ENCODE measurements at places on chromosomes 13 and 19.
A peak's percentile ranks its signal among the peaks of the same experiment; 100 is the strongest.

DNA sequence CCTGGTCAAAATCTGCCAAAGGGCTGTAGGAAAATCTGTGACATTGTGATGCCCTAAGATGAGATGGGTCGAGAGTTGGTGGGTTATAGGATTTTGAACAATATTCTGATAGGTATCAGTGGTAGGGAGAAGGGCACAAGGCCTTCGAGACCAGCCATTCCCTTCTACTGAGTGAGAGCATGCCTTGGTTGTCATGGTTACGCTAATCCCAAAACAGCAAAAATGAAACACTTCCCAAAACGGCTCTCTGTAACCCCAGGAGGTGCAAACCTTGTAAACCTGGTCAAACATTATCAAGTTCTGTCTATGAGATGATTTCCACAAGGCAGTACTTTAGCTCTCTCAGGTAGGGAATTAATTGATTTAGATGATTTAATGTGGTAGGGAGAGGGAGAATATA, 158.7 kb upstream of the RNF113B start:
- DNase-seq = no peak

DNA sequence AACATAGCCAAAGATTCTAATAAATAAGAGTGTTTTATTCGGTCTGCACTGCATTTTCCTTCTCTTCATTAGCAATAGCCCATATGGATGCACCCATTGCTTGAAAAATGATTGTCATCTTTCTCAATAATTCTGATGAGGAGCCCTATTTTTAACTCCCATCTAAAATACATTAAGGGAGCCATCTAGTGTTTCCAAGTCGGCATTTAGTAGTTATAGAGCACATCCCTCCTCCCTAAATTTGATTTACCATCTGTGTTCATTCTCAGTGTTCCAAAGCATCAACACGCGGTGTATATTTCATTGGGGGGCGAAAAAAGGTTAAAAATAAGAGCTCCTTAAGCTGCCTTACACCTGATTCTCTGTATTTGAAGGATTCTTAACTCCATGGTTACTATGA, 119.2 kb upstream of the IPO5 start:
- DNase-seq = no peak

DNA sequence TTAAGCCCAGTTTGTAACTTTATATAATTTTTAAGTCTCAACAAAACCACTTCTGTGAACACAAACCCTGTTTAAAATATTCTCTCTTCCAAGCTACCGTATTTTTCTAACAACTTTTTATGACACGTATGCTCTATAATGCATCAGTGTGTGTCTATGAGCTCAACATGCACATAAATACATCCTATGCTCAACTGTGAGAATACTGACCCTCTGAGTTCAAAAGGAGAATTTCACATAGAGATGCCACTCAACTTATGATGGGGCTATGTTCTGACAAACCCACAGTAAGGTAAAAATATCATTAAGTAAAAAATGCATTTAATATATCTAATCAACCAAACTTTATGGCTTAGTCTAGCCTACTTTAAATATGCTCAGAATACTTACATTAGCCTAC, 1139.7 kb upstream of the SPRY2 start:
- no peak for DNase-seq

- no peak for DNase-seq
These were observed 53.6 kb upstream of the SPACA7 start for GRCh38 chr13:112322557-112322956.

DNA sequence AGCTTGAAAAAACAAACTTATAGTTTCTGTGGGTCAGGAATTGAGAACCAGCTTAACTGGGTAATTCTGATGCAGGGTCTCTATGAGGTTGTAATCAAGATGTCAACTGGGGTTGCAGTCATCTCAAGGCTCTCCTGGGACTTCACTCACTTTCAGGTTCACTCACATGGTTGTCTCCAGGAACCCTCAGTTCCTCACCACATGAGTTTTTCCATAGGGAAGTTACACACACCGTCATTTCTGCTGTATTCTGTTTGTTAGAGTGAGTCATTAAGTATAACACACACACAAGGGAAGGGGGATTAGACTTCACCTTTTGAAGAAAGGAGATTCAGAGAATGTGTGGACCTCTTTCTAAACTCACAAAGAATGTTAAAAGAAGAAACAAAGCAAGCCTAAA, 34.9 kb upstream of the MLNR start:
- DNase-seq = no peak

DNA sequence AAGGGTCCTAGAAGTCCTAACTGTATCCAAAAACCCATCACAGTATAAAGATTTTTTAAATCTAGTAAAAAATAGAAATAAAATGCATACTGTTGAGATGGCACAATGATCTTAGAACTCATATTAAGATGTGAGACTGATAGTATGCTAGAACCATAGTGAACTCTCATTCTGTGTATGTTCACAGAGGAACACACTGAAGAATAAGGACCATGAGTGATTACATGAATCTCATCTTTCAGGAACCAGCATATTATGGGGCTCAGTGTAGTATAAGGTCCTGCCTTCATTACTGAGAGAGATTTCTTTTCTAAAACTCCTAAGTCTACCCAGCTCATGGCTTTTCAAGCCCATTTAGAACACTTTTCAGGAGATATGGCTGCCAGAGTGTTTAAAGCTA, 59.8 kb upstream of the RFC3 start:
- DNase-seq = no peak

DNA sequence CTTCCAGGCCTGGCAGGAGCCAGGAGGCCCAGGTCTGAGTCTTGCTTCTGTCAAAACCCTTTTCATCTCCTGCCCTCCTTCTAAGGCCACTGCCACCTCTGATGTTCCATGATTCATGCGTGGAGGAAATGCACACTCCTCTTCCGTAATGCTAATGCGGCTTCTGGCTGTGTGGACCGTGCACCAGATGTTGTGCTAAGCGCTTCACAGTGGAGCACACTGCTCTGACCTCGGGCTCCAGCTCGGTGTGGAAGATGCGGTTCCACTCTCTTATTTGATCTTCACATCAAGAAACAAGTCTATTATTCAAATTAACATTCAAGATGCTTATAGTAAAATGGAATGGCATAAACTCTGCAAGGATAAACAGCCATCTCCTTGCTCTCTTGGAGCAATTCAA, 629.2 kb downstream of the UQCRFS1 start:
- no peak for DNase-seq

DNA sequence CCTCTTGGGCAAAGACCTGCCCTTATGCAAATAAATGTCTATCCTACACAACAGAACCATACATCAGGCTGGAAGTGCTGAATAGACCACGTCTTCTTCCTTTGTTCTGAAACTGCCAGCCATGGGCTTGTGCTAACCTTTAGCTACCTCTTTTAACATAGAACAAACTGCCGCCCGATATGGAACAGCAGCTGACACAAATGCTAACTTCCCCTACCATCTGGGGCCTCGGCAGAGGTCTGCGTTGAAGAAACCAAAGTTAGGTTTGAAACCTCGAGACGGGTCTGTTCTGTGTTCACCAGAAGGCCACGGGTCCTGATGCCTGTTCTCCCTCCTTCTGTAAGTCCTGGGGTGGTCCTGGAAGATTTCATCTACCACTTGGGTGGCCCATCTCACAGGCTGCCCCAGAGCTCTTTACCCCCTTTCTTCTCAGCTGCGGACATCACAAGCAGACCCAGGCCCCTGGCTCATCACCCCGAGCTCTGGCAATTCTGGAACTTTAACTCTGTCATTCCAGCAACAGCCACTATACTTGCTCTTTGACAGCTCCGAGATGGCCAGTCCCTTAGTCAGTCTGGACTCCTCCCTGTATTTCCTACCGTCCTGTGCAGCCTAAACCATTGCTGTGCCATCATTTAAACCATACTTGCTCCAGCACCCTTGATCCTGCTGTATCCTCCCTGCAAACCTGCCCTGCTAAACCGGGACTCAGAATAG, 146.7 kb downstream of the USP12 start:
- no peak for DNase-seq

GRCh38 chr19:9058905-9059667, 27.8 kb upstream of the OR1M1 start:
- DNase-seq = no peak

GRCh38 chr13:33015241-33015668, 968 bp upstream of the KL start:
- DNase-seq = no peak

DNA sequence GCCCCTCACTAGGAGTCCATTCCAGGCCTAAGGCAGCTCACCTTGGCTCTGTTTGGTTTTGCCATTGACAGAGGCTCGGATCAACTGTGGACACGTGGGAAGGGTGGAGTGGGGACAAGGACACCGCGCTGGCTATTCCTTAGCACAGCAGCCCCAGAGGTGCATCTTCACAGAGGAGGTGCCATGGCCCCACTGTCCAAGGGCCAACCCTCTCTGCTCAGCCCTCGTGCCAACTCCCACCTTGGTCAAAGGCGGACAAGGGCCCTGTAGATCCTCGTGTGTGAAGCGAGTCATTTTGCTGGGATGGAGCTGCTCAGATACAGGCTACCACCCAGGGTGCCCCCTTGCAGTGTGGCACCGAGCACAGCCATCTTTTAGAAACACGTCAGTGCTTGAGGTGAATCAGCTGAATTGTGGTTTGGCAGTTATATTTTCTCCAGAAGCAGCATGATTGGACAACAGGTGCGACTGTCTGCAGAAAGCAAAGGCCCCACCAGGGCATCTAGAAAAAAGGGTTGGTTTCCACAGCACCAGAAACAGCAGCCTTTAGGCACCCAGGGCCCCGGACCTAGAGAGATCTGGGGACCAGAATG, 192.1 kb upstream of the GPR12 start:
- DNase-seq = no peak

- DNase-seq = no peak
These were observed 44.2 kb upstream of the RNF113B start for GRCh38 chr13:98221234-98221633.

GRCh38 chr19:53882391-53883050, 524 bp downstream of the PRKCG start:
- no peak for DNase-seq

DNA sequence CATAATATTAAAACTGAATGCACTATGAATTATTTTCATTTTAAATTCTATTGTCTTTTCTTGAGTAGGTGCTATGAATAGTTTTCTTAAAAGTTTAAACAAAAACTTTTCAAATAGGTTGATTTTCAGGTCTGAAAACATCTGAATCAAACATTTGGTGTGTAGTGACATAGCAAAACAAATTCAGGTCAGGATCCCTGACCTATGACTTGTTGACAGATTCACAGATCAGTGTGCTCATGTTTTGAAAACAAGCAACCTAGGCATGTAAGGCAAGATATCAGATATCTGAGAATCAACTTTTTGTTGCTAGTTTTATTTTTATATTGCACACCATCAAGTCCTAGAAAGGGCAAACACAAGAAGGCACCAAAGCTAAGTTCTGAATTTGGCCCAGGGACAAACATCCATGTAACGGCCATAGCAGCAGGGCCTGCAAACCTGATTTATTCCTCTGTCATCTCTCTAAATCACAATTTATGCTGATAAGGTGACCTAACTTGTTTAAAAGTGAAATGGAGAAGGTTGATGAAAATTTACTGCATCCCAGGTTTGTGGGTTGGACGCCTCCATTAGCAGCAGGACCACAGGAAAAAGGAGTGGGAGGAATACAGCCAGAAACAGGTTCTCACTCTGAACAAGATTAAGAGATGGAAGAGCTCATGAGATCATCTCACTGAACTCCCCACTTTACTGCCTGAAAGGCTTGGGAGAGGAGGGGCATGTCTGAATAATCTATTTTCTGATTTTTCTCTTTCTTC, 337.7 kb downstream of the KCNRG start:
- DNase-seq = no peak

DNA sequence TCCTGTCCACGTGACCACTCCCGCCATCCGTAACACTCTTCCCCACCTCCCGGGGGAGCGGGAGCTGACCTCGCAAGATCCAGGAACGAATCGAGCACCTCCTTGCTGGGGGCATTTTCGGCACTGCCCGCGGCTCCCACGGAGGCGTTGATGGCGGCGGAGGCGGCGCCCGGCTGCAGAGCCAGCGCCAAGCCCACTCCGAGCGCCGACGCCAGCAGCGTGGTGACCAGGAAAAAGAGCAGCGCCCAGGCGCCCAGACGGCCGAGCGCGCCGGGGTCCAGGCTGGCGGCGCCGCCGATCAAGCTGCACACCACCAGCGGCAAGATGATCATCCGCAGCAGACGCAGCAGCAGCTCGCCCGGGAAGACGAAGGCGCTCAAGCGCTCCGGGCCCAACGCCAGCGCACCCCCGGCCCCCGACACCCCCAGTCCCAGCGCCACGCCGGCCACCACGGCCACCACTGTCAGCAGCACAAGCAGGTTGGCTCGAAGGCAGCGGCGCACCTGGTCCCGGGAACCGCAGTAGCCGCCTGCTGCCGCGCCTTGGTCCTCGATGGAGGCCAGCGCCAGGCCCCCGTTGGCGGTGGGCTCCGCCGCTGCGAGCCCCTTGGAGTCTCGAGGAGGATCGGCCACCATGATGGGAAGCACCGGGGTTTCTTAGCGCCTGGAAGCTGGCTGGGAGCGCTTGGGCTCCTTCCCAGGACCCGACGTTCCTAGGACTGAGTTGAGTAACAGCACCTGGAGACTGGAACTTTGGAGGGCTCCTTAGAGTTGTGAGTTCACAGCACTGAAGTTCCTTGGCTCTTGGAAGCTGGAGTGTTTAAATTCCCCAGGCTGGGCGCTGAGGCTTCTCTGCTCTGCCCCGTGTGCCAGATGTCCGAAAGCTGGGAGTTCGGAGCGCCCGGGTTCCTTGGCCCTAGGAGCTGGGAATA, 798 bp downstream of the SLC1A5 start:
- peak; percentile 74 for DNase-seq

GRCh38 chr13:96020155-96020575, 33.0 kb downstream of the UGGT2 start:
- peak; percentile 82 for DNase-seq

- no peak for DNase-seq
These were observed 18.2 kb upstream of the PLAUR start for GRCh38 chr19:43688059-43688701.

Data from cardiac fibroblast (primary cell).